ENCODE measurements at places on chromosomes 7 and 10.

DNA sequence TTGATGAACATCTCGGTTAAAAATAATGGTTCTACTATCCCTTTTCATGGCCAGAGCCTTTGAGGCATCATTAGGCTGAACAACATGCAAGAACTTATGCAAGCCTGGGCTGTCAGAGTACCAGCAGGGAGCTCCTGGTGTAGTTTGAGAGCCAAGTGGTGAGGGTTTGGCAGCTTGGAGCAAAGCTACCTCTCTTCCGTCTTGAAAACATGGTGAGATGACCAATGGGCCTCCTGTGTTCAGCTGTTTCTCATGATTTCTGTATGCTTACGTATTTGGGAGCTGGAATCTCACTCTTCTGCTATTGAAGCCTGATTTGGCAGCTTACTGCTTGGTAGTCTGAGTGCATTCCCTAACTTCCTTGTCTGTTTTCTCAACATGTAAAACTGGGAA lies 150.4 kb downstream of the CXCL12 start:
- no peak for DNase-seq

DNA sequence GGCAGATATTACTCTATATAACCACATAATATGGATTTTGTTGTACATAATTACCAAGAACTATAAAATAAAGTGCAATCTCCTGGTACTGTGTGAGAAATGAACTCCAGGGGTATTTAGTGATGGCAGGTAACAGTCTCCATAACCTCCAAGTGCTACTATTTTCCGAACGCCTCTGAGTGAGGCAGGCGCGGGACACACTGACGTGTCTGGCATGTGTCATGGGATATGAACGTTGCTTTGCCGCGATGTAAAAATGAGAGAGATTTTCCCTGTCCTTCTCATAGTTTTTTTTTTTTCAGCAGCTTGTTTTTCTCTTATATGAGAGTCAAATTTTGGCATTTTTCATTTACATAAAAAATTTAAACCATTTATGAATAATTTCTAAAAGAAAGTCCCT lies 3.6 kb downstream of the ADARB2 start:
- DNase-seq = no peak

- no peak for DNase-seq
These were observed 58.8 kb upstream of the GPR26 start for GRCh38 chr10:123607386-123607785.

DNA sequence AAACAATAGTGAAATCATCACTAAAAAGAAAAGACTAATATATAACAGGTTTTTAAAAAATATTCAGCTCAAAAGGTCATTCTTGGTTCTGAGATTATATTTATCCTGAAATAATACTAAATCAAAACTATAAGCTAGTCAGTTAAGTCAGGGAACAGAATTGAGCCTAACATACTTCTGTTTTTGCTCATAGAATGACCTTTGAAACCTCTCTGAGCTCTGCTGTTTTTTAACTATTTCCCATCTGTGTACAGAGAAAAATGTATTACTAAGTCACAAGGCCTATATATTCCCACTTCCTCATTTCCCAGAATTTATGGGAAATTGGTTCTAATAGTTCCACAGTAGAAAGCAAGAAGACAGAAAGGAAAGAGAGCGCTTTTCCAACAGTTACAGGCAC lies 346.8 kb upstream of the ETV1 start:
- no peak for DNase-seq

DNA sequence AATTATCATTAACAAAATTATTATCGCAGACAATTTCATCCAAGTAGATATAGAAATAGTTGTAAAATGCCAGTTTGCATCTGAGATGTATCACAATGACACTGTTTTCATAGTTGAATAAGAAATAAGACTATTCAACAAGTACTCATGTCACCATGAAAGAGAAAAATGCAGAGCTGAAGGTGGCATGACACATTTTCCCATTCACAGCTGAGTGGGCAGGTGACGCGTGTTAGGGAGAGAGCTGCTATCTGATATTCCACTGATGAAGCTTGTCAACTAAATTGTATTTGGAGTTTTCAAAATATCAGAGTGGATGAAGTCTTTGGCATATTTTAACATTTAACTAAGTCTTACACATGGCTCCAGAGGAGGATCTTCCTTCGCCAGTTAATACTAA lies 70.3 kb upstream of the HDAC9 start:
- DNase-seq = no peak

GRCh38 chr7:130070861-130071622 lies 708 bp downstream of the KLHDC10 start:
- no peak for DNase-seq

DNA sequence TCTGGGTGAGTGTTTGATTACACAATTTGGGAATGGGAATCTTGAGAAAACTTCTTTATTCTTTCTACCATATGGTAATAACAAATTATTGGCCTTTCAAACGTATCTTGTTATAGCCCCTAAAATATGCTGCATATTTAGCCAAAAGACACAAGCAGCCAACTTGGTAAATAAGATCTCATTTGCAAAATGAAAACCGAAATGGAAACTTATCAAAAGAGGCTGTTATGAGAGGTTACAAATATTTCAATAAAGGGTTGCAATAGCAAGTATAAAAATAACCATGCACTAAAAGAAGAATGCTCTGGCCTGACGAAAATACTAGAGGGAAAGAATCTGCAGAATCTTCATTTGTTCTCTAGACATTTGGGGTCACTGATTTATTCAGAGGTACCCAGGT lies 259.5 kb upstream of the LRRN3 start:
- DNase-seq = no peak

DNA sequence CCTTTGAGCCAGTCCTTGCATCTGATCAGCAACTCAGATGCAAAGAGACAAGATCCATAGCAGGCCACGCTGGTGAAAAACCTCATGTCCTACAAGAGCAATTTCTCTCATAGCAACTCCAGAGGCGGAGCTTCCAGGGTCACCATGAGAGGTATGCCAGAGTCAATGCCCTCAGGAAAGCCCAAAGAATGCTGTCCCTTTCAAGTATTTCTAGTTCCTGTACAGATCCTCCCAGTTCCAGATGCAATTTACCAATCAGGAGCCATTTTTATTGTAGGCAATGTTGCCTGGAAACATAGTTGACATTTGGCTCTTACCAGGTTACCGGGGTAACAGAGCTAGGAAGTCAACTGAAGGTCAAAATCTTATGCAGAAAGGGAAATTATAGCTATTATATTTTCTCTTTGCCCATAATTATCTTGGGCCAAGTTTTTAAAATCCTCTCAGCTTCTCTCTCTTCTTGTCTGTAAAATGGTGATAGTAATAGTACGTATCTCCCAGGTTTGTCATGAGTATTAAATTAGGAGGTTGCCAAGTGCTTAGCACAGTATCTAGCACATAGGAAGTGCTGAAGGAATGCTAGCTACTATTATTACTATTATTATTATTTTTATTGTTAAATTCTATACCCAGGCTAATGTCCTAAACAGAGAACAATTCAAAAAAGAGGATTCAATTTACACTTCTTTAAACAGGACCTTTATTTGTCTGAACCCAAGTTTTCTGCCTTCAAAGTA lies 46.3 kb upstream of the TM9SF3 start:
- DNase-seq = no peak

DNA sequence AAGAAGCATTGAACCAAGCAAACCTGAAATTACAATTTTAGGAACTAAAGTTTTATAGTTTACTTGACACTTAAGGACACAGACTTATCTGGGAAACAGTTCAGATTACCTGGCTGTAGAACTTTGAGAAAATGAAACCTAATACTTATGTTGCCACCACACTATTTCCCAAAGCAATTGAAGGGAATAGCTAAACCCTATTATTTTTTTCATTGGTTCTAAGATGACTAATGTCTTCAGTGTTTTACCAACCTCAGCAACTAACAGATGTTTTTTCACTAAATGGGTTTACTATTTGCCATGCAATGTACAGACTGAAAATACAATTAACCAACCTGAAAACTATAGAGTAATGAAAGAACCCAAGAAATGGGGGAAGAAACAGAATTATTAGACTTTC lies 689.6 kb downstream of the SORCS1 start:
- DNase-seq = no peak

GRCh38 chr10:89162596-89162995 lies 44.5 kb downstream of the CH25H start:
- no peak for DNase-seq

DNA sequence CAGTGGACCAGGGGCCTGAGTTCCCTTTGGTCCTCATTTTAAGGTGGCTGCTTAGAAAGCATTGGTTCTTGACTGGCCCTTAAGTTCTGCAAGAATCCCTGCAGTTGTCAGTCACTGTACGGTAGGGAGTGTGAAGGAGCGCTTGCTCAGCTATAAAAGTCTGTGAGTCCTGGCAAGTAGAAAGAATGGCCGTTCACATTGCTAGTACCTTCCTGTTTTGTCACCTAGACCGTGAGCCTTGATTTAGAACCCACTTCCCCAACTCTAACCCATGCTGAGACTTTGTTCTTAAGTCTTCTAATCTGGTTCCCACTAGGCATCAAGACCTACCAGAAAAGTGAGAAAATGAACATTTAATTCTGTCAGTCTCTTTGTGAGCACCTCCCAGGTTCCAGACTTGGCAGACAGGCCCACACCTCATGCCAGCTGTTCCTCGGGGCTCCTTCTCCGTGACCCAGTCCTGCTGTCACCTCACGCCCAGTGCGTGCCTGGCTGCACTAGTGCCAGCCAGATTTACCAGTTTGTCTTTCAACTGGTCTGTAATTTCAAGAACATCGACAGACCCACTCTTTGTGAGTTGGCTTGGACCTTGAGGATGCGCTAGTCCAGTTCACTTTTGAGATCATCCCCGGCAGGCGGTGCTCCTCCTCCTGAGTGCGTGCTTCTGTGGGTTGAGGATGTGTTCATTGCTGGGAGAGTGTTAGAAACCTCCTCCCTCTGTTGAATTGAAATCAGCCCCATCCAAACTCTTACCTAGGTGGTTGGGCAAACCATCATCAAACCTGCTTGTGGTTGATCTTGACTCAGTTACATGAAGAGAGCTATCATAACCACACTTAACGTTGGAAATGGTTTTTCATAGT lies 78.5 kb downstream of the SHH start:
- peak; percentile 40 for DNase-seq

DNA sequence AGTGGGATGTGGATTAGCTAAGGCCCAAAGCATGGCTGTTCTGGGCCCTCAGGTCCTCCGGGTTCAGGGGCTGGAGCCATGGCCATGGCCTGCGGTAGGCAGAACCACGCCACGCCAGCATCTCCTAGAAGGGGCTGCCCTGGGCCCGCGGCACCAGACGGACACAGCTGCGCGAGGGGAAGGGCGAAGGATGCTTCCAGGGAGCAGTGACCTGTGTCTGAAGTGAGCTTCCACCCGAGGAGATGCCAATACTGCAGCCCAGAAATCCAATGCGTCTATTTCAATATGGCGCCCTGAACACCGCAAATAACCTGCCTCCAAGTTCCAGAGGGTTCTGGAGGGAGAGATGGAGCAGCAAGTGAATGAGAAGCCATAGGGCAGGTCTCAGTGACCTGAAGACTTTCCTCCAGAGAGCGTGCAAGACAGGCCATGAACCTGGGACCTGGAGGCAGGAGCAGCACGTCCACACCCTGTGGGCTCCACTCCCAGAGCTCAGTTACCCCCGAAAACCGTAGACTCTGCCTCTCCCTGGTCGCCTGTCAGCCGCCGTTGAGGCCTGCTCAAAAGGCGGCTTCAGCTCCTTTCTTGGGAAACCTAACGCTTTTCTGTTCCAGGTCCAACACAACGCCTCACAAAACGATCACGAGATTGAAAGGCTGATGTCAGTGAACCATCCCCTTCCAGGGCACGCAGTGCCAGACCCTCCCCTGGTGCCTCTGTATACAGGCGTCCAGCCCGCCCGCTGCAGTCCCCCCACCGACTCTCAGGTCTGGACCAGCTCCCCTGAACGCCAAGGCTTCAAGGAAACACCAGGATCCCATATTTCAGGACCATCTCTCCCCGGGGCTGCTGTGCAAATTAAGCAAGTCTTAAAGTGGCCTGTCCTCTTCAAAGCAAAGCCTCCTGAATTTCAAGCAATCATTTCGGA lies 37.4 kb downstream of the AMZ1 start:
- no peak for DNase-seq

- no peak for DNase-seq
These were observed 229.8 kb upstream of the HDAC9 start for GRCh38 chr7:18265611-18266281.

Data from HL-60 (cell line).